Hindlimb muscle (tissue), 1 donor: ENCODE measurements at places on chromosomes 1 and 21. TPM values are rescaled to one million over a fixed set of nuclear protein-coding genes. Genes with fewer than 3 reads are reported as not detected.

- DNase-seq: no peak
These were observed 848 bp upstream of the PYHIN1 start for GRCh38 chr1:158930504-158930903.

Gene RPTN
- polyA plus RNA-seq: not detected

Gene SNIP1
- 10.5 TPM for polyA plus RNA-seq

GRCh38 chr1:91684481-91685196 lies 184.0 kb downstream of the CDC7 start:
- DNase-seq: no peak

DNA sequence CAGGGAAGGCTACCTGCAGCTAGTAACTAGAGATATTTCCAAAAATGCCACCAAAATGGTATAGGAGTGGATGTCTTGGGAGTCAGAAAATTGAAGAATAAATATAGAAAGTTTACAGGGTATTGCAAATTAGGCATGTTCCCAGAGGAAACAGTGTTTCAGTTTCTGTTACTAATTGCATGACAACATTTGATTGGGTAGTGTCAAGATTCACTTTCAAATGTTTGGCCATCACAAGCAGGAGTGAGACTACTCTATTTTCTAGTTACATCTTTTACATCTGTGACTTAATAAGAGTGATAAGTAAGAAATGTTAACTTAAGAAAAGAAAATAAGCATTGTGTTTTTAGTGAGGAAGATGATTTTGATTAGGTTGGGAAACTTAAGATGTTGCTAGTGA lies 30.2 kb downstream of the AMY1C start:
- no peak for DNase-seq

DNA sequence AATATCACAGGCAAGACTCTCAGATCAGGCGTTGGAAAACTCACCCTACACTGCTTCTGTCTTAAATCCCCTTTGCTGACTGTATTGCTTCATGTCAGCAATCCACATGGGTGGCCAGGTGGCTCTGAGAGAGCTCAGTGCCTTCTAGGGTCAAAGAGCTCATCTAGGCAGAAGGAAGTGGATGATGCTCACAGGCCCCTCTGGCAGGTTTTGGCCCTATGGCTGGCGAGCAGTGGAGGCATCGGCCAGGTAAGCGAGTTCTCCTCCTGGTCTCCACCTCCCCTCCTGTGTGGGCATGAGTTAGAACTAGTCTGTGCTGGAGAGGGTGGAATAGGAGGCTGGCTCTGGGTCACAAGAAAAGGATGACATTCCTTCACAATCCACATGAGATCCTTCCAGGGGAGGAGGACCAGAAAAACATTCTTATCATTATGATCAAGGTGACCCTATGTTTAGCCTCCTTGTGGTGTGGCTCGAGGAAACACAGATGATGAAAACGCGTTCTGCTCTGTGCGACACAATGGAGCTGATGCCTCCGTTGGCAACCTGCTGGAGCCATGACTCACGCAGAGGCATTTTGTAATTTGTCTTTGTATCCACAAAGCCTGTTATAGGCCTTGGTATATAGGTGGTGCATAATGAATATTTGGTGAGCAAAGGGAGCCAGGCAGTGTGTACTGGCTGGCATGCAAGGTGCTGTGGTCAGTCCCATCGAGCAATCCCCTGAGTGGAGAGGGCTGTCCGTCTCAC lies 264.6 kb upstream of the RAB4A start:
- DNase-seq: no peak

Gene KCNK2
- polyA plus RNA-seq: 1.7 TPM

Gene RSPH1
- 0.28 TPM for polyA plus RNA-seq

Gene NR1I3
- 1.1 TPM for polyA plus RNA-seq

Gene SPATA1
- 1.8 TPM for polyA plus RNA-seq

DNA sequence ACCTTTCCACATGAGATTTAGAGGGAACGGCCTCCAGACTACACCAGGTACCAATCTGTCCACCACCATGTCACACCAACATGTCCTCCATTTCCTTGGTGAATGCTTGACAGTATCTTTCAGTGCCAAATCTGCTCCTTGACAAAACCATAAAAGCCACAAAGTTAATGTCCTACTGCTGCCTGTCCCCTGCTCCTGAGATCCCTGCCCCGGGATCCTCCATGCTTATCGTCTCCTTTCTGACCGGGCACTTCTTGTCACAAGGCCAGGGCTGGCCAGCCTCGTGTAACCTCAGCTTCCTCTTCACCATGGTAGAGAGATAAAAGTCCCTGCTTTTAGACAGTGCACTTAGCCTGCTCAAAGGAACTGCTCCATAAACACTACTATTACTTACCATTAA lies 136.2 kb downstream of the NAV1 start:
- no peak for DNase-seq

- DNase-seq: no peak
These were observed 29.9 kb upstream of the DISP1 start for GRCh38 chr1:222784916-222785315.

Gene C1orf232
- polyA plus RNA-seq: not detected

Gene MFAP2
- 70.4 TPM for polyA plus RNA-seq

Gene SELENBP1
- polyA plus RNA-seq: 35.2 TPM

Gene CASQ2
- 825 TPM for polyA plus RNA-seq

DNA sequence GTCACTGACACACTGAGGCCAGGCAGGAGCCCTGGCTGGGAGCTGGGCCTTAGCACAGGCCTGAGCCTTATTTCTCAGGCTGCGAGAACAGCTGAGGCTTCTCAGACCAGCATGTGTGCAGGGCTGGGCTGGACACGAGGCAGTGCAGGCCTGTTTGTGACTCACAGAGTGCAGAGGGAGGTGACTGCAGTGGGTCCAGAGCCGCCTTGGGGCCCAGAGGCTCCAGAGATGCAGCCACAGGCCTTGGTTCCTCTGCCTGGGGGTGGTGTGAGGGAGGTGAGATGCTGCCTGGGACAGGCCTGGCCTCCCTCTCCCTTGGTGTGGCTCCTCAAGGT lies 61.2 kb upstream of the ETV3 start:
- no peak for DNase-seq

- peak; percentile 64 for DNase-seq
These were observed 7.9 kb downstream of the MYBPHL start for GRCh38 chr1:109298666-109299557.

Gene VANGL1
- polyA plus RNA-seq: 8.0 TPM

GRCh38 chr1:119535381-119535780 lies 28.4 kb downstream of the HSD3B1 start:
- no peak for DNase-seq

Gene SPRR1B
- 0.37 TPM for polyA plus RNA-seq

Gene CYP4B1
- not detected for polyA plus RNA-seq

Gene HEATR1
- 19.9 TPM for polyA plus RNA-seq

DNA sequence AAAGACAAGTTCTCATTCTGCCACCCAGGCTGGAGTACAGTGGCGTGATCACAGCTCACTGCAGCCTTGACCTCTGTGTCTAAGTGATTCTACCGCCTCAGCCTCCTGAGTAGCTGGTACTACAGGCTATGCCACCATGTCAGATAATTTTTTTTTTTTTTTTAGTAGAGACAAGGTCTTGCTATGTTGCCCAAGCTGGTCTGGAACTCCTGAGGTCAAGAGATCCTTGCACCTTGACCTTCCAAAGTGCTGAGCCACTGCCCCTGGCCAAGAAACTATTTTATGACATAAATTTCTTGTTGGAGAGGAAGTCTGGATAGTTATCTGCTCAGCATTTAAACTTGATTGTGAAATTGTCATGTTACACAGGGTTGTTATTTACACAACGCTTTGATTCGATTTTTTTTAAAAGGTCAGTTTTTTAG lies 2.1 kb downstream of the SCCPDH start:
- DNase-seq: no peak
